ENCODE measurements at places on chromosomes 2 and 18.

- DNase-seq = no peak
These were observed 290.8 kb upstream of the MC4R start for GRCh38 chr18:60663060-60663989.

DNA sequence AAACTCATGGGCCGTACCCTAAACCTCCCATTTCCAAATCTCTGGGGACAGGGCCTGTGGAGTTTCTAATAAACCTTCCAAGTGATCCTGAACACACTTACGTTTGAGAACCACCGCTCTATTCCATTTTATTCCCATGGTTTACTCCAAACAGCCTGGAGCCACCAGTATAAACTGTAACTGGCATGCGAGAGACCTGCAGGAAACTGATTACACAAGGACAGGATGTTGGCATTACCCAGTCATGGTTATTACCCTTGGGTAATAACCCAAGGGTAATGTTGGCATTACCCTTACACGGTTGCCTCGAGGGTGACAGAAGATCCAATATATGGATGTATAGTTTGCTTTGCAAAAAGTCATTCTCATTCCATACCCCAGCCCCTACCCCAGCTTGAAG is 37.0 kb upstream of the YPEL5 start:
- DNase-seq = no peak

- no peak for DNase-seq
These were observed 79.6 kb upstream of the RAPGEF4 start for GRCh38 chr2:172655838-172656573.

- no peak for DNase-seq
These were observed 1324.5 kb upstream of the DDX18 start for GRCh38 chr2:116489944-116490343.

GRCh38 chr2:73993376-73993775 is 8.7 kb downstream of the TET3 start:
- DNase-seq = no peak

- no peak for DNase-seq
These were observed at the start of gene ACOXL for GRCh38 chr2:110732422-110733413. TSS of gene ACOXL (plus strand) at chr2:110732573. CDS start at chr2:110768390, 35,817 bp downstream.

DNA sequence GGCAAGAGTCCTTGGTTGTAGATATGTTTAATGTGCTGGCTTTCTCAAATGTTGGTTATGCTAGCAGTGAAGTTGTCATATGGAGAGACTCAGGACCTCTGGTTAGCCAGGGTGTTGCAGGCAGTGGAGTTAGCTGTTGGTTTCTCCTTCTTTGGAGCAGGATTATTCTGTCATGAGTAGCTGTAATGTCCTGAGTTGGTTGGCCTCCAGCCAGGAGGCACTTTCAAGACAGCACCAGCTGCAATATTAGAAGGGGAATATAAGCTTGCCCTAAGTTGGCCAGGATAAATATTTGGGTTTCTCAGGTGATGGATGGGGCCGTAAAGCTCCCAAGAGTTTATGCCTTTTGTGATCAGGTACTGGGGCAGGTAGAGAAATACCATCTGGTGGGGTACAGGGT is 65.5 kb downstream of the MSTN start:
- no peak for DNase-seq

- DNase-seq = no peak
These were observed 206.1 kb upstream of the CDH7 start for GRCh38 chr18:65544701-65545100.

GRCh38 chr2:228072669-228073068 is 108.8 kb downstream of the SPHKAP start:
- DNase-seq = no peak

- no peak for DNase-seq
These were observed 188.2 kb downstream of the PTH2R start for GRCh38 chr2:208594642-208595385.

DNA sequence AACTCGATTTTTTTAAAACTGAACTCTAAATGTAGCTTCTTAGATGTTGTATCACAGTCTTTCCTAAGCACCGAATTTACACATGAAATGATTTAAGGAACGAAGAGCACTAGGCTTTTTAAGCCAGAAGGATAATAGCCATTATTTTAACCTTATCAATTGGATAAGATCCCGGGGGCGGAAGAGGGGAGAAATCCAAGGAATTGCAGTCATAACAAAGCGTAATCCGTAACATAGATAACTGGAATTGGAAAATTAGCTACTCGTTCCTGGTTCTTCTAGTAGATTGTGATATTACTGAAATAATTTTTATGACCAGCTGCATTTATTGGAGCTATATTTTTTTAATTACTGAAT is 988 bp upstream of the KANSL1L start:
- no peak for DNase-seq

GRCh38 chr2:202121532-202122162 is 48.6 kb downstream of the KIAA2012 start:
- no peak for DNase-seq

DNA sequence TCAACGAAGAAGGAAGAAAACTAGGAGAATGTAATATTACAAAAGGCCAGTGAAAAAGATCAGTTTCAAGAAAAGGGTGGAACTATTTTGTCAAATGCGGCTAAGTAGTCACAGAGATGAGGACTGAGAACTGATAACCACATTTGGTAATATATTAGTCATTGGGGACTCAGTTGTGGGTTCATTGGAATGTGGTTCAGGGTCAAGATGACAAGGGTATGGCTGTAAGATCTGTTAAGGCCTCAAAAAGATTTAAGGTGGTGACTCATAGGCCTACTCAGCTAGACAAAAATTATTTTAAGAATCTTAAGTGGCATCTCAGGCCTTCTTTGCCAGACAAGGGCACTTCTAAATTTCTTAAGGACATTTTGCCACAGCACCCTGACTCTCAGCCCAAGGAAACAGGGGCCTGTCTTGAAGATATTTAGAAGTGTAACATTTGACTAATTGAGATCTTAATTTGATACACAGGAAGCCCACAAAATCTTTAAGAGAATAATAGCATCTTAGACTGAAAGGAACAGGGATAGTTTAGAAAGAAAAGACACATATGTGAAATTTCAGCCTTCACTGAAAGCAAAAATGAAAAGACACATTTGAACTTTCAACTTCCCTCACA is 81.3 kb downstream of the STRADB start:
- no peak for DNase-seq

GRCh38 chr2:148604927-148605326 is 39.6 kb upstream of the EPC2 start:
- no peak for DNase-seq

DNA sequence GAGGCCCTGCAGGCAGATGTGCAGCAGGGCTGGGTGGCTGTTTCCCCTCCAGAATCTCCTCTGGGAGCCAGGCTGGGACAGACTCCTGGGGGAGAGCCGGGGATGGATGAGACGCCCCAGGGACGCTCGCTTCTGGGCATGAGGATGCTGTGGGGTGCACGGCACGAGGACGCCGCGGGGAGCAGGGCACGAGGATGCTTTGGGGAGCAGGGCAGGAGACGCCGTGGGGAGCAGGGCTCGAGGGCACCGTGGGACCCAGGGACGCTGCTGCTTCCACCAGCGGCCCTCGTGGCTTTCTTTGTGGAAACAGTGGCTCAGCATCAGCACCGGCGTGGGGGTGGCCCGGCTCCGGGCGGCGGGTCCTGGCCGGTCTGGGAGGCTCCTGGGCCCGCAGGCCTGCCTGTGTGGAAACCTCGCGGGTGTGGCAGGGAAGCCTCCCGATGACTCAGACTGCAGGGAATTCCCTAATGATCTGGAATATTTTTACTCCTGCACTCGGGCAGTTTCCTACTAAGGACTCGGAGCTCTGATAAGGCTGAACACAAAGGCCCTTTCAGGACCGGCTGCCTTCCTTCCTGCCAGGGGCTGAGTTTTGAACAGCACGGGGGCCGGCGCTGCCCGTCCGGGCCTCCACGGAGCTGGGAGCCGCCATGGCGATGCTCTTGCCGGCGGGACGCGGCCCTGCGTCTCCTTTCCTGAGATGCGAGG is 62.6 kb downstream of the NFATC1 start:
- DNase-seq = no peak

Measured in amygdala (tissue), 56 donors.